ENCODE measurements at places on chromosomes 2 and 18. TPM values are rescaled to one million over a fixed set of nuclear protein-coding genes. Genes with fewer than 3 reads are reported as not detected.

The ARL4C gene
- 292 TPM for total RNA-seq

The SOWAHC gene
- total RNA-seq, result 0.27 TPM

The SLC40A1 gene
- total RNA-seq, result 2.6 TPM

The AQP12A gene
- total RNA-seq, result not detected

The CCL20 gene
- total RNA-seq, result not detected

The HPCAL1 gene
- 61.6 TPM for total RNA-seq

The CMPK2 gene
- 96.0 TPM for total RNA-seq

The ANKRD30BL gene
- not detected for total RNA-seq

The TMEM185B gene
- total RNA-seq, result 21.3 TPM

The CNGA3 gene
- not detected for total RNA-seq

The SLC9A4 gene
- 0.07 TPM for total RNA-seq

The TBR1 gene
- not detected for total RNA-seq

The ANTXR1 gene
- total RNA-seq, result 0.23 TPM

The IGFBP2 gene
- total RNA-seq, result 10.3 TPM

DNA sequence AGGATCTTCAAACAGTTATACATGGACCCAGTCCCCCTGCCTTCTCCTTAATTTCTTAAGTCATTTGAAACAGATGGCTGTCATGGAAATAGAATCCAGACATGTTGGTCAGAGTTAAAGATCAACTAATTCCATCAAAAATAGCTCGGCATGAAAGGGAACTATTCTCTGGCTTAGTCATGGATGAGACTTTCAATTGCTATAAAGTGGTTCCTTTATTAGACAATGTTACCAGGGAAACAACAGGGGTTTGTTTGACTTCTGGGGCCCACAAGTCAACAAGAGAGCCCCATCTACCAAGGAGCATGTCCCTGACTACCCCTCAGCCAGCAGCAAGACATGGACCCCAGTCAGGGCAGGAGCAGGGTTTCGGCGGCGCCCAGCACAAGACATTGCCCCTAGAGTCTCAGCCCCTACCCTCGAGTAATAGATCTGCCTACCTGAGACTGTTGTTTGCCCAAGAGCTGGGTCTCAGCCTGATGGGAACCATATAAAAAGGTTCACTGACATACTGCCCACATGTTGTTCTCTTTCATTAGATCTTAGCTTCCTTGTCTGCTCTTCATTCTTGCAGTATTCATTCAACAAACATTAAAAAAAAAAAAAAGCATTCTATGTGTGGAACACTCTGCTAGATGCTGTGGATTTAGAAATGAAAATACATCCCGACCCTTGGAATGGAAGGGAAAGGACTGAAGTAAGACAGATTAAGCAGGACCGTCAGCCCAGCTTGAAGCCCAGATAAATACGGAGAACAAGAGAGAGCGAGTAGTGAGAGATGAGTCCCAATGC, 4.6 kb downstream of the TTR start:
- H3K4me1 ChIP-seq, result no peaks in the 10 kb centered on the region
- no peak overlapping the region for H3K4me3 ChIP-seq
- no peaks in the 10 kb centered on the region for H3K36me3 ChIP-seq
- no peak for DNase-seq

- peaks cover 2% of the 10 kb centered on the region for H3K36me3 ChIP-seq
- no peak overlapping the region for H3K4me3 ChIP-seq
- no peaks in the 10 kb centered on the region for H3K4me1 ChIP-seq
- no peaks in the 10 kb centered on the region for H3K27me3 ChIP-seq
These were observed 46.3 kb downstream of the EMX1 start for GRCh38 chr2:72963423-72964145.

- H3K27me3 ChIP-seq, result no peaks in the 10 kb centered on the region
- DNase-seq, result peak; percentile 82
- no peak overlapping the region for H3K4me3 ChIP-seq
- H3K27ac ChIP-seq, result peak overlapping the region; percentile 58
- H3K4me1 ChIP-seq, result peaks cover 36% of the 10 kb centered on the region
These were observed 43.3 kb upstream of the PLB1 start for GRCh38 chr2:28452534-28453081.

GRCh38 chr2:205166745-205167144, 515.6 kb upstream of the NRP2 start:
- no peak overlapping the region for H3K27ac ChIP-seq
- no peak overlapping the region for H3K4me3 ChIP-seq
- peaks cover 6% of the 10 kb centered on the region for H3K4me1 ChIP-seq
- no peaks in the 10 kb centered on the region for H3K36me3 ChIP-seq
- no peak for DNase-seq
- H3K27me3 ChIP-seq, result no peaks in the 10 kb centered on the region

- peaks cover 3% of the 10 kb centered on the region for H3K36me3 ChIP-seq
- peaks cover 26% of the 10 kb centered on the region for H3K27me3 ChIP-seq
- H3K27ac ChIP-seq, result no peak overlapping the region
- H3K4me1 ChIP-seq, result peaks cover 14% of the 10 kb centered on the region
- no peak overlapping the region for H3K4me3 ChIP-seq
These were observed 752 bp upstream of the BAZ2B start for GRCh38 chr2:159617100-159617499.

DNA sequence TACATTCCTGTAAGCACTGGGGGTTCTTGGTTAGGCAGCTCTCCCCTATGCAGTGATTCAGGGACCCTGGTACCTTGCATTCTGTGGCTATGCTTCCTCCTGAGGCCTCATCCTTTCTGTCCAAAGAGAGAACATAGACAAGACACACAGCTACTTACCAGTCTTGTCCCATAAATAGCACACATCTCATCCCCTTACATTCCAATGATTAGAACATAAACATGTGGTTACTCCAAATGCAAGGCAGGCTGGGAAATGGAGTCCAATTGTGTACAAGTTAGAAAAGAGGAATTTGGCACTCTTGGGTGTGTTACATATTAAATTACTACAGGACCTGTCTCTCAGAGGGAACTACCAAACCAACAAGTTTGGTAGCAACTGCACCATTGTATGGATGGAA, 171.3 kb downstream of the ARHGAP15 start:
- no peaks in the 10 kb centered on the region for H3K4me1 ChIP-seq
- DNase-seq, result no peak
- peaks cover 50% of the 10 kb centered on the region for H3K36me3 ChIP-seq
- H3K27ac ChIP-seq, result no peak overlapping the region
- no peak overlapping the region for H3K4me3 ChIP-seq
- no peaks in the 10 kb centered on the region for H3K27me3 ChIP-seq

DNA sequence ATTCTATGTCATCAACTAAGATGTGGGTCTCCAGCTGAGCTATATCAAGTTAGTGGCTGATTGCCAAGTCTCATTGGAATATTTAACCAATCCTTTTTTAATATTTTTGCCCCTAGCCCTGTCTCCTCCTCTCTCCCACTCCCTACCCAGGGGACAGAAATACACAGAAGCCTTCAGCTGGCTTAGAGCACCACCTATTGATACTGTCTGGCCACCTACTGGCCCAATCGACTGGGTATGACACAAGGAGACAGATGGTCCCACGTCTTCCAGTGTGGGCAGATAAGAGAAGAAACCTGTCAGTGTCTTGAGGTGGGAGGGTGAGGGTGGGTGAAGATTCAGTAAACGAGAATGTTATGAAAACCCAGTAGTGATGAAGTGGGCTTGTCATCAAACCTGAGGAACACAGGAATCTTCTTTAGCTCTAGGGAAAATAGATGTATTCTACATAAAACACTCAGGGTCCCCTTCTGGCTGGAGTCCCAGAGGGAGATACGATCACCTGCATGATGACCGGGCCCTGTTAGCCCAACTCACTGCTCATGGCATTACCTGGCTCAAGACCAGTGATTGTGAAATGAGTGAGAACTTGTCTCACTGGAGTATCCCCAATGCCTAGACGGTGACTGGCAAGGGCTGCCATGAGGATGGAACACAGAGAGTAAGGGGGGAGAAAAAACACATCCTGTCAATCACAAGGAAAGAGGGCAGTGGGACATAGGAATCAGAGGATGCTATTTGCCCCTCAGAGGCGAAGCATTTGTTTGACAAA, 26.7 kb downstream of the POLR1A start:
- peaks cover 40% of the 10 kb centered on the region for H3K4me1 ChIP-seq

- DNase-seq, result no peak
- no peak overlapping the region for H3K4me3 ChIP-seq
- H3K27ac ChIP-seq, result peak overlapping the region; percentile 52
- peaks cover 9% of the 10 kb centered on the region for H3K36me3 ChIP-seq
- no peaks in the 10 kb centered on the region for H3K27me3 ChIP-seq
- peaks cover 30% of the 10 kb centered on the region for H3K4me1 ChIP-seq
These were observed 62.3 kb upstream of the ITGA4 start for GRCh38 chr2:181394741-181395437.

- H3K4me3 ChIP-seq, result no peak overlapping the region
- H3K4me1 ChIP-seq, result peaks cover 81% of the 10 kb centered on the region
- peak overlapping the region; percentile 3 for H3K27ac ChIP-seq
- H3K36me3 ChIP-seq, result peaks cover 6% of the 10 kb centered on the region
- H3K27me3 ChIP-seq, result no peaks in the 10 kb centered on the region
- peak; percentile 83 for DNase-seq
These were observed 261.0 kb upstream of the CXCR4 start for GRCh38 chr2:136378712-136379595.

DNA sequence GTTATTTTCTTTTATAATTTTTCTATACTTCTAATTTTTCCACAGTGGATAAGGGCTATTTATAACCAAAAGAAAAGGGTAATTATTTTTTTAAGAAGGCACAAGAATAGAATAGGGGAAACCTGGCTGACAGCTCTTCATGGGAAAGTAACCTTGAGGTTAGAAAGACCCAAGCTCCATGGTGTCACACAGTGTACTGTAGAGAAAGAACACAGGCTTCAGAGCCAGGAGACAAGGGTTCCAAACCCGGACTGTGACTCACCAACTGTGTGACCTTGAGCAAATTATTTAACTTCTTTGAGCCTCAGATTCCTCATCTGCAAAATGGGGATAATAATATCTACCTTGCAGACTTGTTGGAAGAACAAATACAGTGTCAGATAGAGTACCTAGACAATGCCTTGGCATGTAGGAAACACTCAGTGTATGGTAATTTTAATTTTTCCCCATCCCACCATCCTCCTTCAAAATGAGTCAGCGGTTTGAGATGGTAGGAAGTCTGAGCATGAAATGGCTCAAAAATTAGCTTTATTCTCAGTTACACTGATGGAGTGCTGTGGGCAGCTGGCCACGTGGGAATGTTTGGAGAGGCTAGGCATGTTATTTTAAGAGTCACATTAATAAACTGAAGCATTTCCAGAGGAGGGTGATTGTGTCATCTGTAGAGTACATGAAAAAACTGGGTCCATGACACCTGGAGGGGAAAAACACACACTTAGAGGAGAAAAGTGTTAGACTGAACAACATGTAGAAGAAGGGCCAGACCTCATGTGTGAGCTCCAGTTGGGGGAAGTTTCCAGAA, 36.7 kb downstream of the TMEM37 start:
- no peak overlapping the region for H3K27ac ChIP-seq
- no peaks in the 10 kb centered on the region for H3K36me3 ChIP-seq
- no peaks in the 10 kb centered on the region for H3K4me1 ChIP-seq
- H3K27me3 ChIP-seq, result peaks cover 3% of the 10 kb centered on the region
- H3K4me3 ChIP-seq, result no peak overlapping the region

GRCh38 chr2:102025016-102025501, 33.3 kb downstream of the IL1R2 start:
- H3K27ac ChIP-seq, result no peak overlapping the region
- no peak overlapping the region for H3K4me3 ChIP-seq
- peaks cover 3% of the 10 kb centered on the region for H3K36me3 ChIP-seq
- H3K4me1 ChIP-seq, result peaks cover 15% of the 10 kb centered on the region
- no peaks in the 10 kb centered on the region for H3K27me3 ChIP-seq

GRCh38 chr2:127094509-127095366, 12.2 kb downstream of the BIN1 start:
- H3K27ac ChIP-seq, result no peak overlapping the region
- no peaks in the 10 kb centered on the region for H3K36me3 ChIP-seq
- H3K4me1 ChIP-seq, result peaks cover 3% of the 10 kb centered on the region
- H3K4me3 ChIP-seq, result no peak overlapping the region

- H3K4me3 ChIP-seq, result no peak overlapping the region
- peaks cover 38% of the 10 kb centered on the region for H3K27me3 ChIP-seq
- no peak overlapping the region for H3K27ac ChIP-seq
These were observed 234.4 kb downstream of the TRIB2 start for GRCh38 chr2:12950957-12951656.

DNA sequence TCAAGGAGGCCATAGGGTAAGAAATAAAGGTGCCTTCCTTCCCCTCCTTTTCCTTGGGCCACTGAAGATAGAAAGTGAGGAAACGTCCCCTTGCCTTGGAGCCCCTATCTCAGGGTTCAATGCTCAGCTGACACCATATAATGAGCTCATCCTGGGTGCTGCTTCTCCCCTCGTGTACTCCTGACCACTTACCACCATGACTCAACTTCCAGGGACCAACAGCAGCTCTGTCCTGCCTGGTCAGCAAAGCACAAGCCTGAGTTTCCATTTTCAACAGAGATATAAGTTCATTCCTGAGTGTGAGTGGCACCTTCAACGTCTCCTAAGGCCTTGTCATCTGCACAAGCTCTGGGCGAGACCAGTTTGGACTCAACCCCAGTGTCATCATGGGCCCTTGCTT, 151.2 kb downstream of the CAPN13 start:
- no peak overlapping the region for H3K27ac ChIP-seq
- no peaks in the 10 kb centered on the region for H3K36me3 ChIP-seq
- no peak for DNase-seq

DNA sequence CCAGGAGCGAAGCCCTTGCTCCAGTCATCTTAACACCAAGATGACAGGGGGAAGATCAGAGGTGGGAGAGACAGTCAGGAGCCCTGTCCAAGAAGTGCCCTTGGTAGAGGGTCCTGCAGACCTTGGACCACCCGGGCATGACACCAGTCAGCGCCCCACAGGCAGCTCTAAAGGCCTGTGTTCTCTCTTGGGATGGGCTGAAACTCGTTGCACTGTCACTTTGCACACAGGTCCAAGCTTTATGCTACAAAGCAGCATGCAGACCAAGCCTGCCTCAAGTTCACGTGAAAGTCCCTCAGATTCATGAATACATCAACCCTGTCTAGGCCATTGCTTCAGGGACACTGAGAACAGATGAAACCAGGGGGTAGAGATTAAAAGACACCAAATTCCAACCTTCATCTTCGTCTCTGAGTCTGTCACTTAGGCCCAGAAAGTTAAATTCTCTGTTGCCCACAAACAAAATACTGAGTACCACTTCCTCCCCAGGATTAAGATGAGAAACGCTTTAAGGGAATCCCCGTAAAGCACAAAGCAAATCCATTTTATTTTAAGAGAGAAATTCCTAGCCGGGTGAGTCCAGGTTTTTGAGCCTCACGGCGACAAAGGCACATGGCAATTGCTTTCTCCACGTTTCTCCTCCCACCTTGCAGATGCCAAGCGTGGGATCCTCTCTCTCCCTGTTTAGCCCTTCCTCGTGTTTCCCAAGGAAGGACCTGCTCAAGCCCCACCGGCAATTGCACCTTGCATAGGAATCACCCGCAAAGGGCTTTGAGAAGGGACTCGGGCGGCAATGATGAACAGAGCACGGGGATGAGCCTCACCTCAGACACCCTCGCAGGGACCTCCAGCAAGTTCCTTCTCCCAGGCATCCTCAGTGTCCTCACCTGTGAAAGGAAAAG, 75.0 kb upstream of the ID2 start:
- no peak overlapping the region for H3K4me3 ChIP-seq
- peaks cover 27% of the 10 kb centered on the region for H3K4me1 ChIP-seq
- H3K36me3 ChIP-seq, result no peaks in the 10 kb centered on the region
- DNase-seq, result no peak

DNA sequence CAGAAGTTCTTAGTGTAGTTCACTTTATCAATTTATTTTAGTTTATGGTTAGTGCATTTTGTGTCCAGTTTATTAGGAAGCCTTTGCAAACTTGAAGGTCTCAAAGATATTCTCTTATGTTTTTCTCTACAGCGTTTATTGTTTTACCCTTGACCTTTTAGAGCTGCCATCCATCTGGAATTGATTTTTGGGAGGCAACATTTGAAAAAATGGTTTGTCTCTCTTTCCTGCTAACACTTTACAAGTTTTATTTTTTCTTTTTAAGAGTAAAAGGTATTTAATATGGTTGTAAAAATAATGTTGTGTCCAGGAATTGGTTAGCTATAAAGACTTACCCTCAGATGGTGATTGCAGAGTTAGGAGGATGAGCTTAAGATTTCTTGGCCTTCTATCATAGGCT, 14.0 kb downstream of the GORASP2 start:
- DNase-seq, result no peak
- H3K36me3 ChIP-seq, result peaks cover 18% of the 10 kb centered on the region
- no peaks in the 10 kb centered on the region for H3K27me3 ChIP-seq
- H3K27ac ChIP-seq, result no peak overlapping the region

Measured in activated CD4-positive, alpha-beta T cell treated with anti-CD3 and anti-CD28 coated beads, Interleukin-2, amount 10 ng/mL, durations not matched to agents 7 days and 5 days (primary cell).